Upper lobe of right lung (tissue), 1 donor: ENCODE measurements at places on chromosomes 2 and 18.

DNA sequence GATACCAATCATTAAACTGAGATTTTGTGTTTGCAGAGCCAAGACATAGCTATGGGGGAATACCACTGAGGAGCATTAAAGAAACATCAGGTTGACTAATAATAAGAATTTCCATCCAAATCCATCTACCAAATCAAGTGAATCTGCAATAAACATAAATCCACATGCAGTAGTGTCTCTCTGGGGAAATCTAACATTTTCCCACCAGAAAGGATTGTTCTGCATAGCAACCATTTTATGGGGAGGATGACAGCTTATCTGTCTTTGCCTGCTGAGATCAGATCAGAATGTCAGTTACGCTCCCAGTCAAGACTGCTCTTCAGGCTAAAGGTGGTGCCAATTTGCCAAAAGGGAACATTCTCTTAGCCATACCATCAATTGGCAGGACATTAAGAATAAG is 1098.9 kb upstream of the CHAC2 start:
- no peak for DNase-seq

DNA sequence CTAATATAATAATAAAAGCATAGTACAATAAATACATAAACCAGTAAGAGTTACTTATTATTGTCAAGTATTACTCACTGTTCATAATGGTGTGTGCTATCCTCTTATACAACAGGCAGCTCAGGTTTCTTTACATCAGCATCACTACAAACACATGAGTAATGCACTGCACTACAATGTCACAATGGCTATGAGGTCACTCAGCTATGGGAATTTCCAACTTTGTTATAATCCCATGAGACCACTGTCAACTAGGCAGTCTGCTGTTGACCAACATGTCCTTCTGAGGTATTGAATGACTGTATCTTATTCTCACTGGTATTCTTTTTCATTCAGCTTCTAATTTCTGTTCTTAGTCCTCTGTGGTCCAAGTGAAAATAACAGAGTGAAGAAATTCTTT is 250.4 kb upstream of the DSEL start:
- no peak for DNase-seq

DNA sequence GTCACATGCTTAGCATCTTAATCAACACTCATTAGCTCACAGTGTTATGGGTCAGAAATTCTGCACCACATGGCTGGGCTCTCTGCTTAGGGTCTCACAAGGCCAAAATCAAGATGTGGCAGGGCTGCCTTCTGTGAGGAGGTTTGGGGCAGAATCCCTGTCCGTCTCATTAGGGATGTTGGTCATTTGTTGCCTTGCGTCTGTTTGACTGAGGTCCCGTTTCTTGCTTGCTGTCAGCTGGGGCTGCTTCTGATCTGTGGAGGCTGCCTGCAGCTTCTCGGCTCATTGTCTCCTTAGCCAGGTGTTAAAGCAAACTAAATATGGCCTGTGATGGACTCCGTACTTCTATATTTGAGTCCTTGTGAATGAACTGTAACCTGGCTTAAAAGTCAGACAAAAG is 146.5 kb downstream of the NDUFA10 start:
- no peak for DNase-seq

DNA sequence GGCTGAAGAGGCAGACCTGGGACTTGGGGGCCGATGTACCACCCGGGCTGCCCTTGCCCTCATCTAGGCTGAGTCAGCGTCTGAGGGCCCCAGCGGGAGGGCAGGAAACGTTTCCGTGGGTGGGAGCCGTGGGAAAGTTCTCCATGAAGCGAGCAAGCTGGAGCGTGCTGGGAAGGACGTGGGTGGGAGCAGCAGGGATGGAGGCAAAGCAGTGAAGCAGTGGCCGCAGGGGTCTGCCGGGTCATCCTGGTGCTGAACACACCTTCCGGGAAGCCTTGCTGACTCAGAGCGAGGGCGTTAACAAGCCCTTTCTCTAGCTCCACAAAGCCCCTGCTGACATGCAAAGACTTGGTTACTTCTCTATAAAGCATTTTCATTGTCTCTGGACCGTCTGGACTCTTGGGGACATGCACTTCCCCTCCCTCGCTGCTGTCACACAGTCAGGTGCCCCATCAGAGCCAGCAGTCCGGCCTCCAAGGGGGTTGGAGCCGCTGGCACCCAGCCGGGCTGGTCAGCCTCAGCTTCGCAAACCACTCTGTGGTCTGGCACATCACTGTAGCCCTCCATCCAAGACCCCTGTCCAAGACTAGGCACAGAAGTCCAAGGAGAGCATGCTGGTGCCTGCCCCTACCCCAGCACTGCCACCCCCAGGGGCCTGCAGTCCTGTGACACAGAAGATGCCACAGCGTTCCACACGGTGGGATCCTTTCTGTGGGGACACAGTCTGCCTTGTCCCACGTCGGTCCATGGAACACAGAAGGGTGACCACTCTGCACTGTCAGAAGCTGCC is 115.1 kb upstream of the GPC1 start:
- DNase-seq = no peak

DNA sequence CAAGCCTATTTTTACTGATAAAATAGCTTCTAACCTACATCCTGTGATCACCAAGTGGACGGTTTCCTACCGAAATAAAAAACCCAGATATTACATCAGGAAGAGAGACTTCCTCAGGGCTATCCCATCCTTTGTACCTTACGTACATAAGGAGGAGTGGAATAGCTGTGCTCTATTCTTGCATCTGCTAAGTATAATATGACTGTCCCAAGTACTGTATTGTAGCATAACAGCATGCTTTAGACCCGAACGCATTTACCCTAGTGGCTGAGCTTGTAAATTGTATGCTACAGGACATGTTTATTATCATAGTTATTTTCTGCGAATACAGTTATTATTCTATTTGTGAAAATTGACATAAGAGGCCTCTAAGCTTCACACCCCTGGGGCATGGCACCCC is 302.4 kb downstream of the CLIP4 start:
- no peak for DNase-seq

GRCh38 chr2:137020452-137021196 is 255.3 kb downstream of the THSD7B start:
- DNase-seq = no peak

GRCh38 chr2:147845411-147845971 is 662 bp downstream of the ACVR2A start:
- DNase-seq = no peak
